Cardiac muscle cell (in vitro differentiated cells and primary cell): ENCODE measurements at places on chromosomes 7 and 10. TPM values are rescaled to one million over a fixed set of nuclear protein-coding genes. Genes with fewer than 3 reads are reported as not detected.

The SRGN gene
- 0.62 TPM in 1 of 2 replicates, not detected in the other for polyA plus RNA-seq

DNA sequence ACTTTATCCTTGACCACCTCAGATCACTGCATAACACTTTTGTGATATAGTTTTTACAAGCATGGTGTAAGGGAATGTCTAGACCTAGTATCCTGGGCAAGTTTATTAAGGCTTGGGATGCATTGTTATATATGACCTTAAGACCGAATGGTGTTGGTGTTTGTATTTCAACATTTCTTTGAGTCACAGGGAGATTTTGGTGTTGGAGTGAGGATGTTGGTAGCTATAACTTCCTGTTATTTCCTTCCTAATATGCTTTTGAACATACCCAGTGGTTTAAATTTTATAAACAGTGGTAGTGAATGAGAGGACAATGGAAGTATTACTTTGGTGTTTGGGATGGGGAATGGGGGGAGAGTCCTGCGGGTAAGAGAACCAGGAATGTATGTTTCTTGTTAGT lies 2.6 kb downstream of the EXOC4 start:
- DNase-seq, result no peak

DNA sequence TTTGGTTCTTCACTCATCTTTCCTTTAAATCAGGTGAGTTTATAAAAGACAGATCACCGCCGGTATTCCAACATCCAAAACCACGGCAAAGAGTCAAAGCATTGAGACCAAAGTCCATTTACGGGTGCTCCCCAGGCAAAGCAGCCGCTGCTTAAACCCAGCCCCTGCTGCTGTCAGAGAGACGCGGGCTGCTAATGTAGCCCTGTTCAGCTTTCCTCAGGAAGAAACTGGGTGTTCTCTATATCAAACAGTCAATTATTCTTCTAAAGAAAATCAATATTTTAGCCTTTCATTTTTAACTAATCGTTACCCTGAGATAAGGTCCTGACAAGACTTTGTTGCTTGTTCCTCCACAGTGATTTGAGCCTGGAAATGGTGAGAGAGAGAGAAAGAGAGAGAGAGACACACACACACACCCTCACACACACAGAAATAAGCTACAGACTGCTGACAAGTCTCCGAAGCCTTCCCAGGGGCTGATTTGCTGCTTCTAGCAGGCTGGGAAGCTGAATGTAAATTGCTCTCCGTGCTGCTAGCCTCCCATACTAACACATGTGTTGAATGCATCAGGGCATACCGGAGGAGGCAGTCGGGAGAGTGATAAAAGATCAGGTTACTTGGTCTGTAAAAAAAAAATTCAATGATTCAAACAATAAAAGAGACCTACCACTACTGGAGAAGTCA lies 183.0 kb upstream of the ANK3 start:
- DNase-seq, result peak; percentile 85

GRCh38 chr10:132565516-132566209 lies 28.1 kb downstream of the INPP5A start:
- no peak for DNase-seq
